ENCODE measurements at places on chromosomes 3 and 15.
A peak's percentile ranks its signal among the peaks of the same experiment; 100 is the strongest.

GRCh38 chr3:56868706-56869105 lies 67.0 kb upstream of the ARHGEF3 start:
- no peak for DNase-seq

- DNase-seq = no peak
Observed at GRCh38 chr15:83379579-83379959, 67.6 kb upstream of the SH3GL3 start.

- no peak for DNase-seq
Observed at GRCh38 chr3:112550859-112551258, 10.9 kb downstream of the ATG3 start.

- no peak for DNase-seq
Observed at GRCh38 chr3:185656321-185656840, 70.3 kb downstream of the SENP2 start.

DNA sequence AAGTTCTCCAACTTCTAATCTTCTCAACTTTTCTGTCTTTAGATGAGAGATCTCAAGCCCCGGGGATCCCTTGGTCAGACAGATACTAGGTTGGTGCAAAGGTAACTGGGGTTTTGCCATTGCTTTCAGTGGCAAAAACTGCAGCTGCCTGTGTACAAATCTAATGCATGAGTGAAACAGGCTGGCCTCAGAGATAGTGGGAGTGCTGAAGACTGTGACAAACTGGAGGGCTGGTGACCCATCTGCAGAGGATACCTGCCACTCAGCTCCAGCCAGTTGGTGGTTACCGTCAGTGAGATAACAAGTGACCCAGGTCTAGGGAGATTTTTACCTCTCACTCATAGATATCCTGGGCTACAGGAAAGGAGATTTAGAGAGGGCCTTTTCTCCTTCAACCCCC lies 85.7 kb downstream of the RYR3 start:
- no peak for DNase-seq

DNA sequence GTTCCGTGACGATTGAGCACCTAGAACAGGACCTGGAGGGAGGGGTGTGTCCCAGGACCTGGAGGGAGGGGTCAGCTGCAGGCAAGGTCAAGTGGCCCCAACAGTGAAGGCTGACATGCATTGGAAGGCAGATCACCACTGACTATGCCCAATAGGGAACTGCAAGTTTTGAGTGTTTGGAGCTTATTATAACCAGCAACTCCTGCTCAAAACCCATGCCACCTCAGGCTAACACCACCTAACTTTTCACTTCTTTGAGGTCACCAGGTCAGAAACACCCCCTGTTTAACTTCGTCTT lies 93.1 kb downstream of the MYLK start:
- no peak for DNase-seq

- no peak for DNase-seq
Observed at GRCh38 chr3:192409201-192409837, 318.0 kb downstream of the FGF12 start.

DNA sequence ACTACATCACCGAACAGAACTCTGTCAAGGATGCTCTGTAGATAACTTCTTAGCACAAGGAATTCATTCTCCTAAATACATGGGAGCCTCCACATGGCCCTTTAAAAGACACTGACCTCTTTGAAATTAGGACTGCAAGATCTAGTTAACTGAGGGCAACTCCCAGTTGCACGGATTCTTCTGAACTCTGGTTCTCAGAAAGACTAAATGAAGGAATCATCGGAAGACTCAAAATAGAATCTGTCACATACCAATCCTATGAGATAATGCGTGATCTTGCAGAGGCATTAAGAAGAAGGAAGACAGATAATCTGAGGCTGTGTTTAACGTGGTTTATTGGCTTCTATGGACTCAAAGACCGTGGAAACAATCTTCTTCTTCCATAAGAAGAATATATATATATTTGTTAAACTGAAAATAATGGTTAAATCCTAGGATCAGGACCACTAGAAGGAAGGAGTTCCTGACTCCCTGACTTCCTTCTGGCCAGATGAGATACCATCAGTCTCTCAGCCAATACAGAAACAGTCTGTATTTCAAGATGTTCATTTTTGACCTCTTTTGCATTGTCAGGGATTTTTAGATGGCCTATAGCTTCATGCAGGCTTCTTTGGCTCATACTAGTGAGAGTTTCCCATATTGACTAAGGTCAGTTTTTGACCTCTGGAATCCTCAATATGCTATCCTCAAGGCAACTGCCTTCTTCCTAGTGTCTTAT lies 33.9 kb upstream of the TBC1D23 start:
- no peak for DNase-seq

DNA sequence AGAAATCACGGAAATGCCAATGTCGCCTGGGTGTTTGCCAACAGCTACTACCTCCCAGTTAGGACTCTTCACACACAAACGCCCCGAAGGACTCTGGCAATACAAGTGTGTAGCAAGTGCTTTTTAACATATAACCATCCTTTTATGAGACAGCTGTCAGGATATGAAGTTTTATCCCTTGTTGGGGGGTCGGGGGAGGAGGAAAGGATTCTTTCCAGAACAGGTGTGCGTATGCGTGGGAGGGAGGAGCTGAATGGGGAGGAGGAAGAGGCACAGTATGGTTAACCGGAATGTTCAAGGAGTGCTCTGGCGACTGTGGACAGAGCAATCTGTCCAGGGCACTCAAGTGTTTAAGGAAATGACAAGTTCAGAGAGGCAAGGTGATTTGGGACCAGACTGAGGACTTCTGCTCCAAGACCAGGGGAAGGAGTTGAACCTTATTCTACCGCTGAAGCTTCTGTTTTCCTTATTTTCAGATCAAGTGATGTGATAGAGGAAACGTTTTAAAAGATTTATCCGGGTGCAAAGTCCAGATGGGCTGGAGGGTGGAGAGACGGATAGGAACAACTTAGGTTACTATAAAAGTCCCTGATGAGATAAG lies 1.3 kb downstream of the TSPAN3 start:
- no peak for DNase-seq

DNA sequence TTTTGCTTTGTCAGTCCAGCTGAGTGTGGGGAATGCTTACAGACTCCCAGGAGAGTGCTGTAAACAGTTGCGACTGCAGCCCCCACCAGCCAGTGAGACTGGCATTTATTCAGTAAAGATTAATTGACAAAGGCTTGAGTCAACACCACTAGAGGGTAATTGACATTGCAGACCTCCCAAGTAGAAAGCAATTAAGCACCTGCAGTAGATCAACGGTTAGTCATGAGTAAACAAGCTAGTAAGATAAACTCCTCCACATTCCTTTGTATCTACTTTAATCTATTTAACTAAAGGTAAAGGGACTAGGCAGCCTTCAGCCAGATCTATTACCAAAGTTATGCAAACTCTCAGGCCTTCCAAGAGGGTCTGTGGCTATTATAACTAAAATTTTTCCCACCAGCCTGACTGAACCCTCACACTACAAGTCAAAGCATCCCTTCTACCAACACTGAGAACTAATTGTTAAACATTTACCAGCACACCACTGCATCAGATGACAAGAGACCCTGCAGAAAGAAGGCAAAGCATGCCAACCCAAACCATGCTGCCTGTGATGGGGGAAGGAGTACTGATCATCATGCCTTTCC lies 30.5 kb upstream of the GALNT15 start:
- no peak for DNase-seq

DNA sequence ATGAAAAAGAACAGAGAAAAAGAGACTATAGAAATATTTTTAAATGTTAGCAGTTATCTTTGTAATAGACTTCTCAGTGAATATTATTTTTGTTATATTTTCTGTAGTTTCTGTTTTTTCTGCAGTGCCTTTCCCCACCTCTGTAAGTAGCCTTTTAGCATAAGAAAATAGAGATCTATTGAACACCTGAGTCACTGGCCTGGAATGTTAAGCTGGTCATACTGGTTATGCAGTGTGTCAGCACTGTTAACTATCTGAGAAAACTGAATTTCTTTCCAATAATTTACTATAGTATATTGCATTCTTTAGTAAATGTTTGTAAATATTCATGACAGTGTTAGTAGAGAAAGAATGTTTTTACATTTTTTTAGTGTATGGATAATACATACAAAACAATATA lies 79.8 kb downstream of the NECTIN3 start:
- no peak for DNase-seq

- DNase-seq = no peak
Observed at GRCh38 chr3:146072061-146072460, 88.9 kb downstream of the PLOD2 start.

DNA sequence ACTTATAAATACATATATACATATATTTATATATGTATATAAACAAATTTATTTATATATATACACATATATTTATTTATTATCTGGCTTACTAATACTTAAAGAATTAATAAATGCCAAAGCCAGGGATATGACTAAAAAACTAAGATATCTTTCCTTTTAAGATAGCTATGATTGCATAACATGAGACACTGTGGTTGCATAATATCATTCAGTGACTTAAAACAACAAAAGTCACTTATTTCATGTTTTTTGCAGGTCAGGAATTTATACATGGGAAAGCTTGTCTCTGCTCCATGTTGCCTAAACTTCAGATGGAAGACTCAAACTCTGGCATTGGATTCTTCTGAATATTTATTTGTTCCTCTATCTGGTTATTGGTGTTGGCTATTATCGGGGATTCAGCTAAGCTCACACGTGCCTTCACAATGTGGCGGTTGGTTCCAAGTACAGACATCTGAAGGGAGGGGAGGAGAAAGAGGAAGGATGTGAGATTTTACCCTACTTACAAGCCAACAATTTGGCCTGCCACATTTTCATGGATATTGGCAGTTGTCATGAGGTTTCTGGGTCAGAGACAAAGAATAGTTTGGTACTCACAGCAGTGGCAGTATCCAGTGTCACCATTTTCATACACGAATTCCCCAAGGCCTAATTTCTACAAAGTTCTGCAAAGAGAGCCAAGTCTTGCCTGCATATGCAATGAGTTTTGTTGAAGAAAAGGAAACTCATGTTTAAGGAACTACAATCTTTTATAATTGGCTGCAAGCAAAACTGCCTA lies 381.6 kb downstream of the EPHA3 start:
- DNase-seq = no peak

- no peak for DNase-seq
Observed at GRCh38 chr3:71129611-71130431, 453.7 kb downstream of the FOXP1 start.

GRCh38 chr3:157070678-157070999 lies 89.3 kb downstream of the CCNL1 start:
- no peak for DNase-seq

GRCh38 chr15:69963385-69963784 lies 134.3 kb downstream of the TLE3 start:
- DNase-seq = no peak

- no peak for DNase-seq
Observed at GRCh38 chr3:69731080-69731479, 8.2 kb upstream of the MITF start.

- no peak for DNase-seq
Observed at GRCh38 chr3:118000219-118000618, 1034.4 kb downstream of the IGSF11 start.

- DNase-seq = peak; percentile 64
Observed at GRCh38 chr15:31396881-31397560, 70.4 kb downstream of the KLF13 start.

- no peak for DNase-seq
Observed at GRCh38 chr3:31762097-31762764, 218.8 kb downstream of the OSBPL10 start.

- DNase-seq = no peak
Observed at GRCh38 chr3:194032828-194033435, 103.0 kb upstream of the HES1 start.

GRCh38 chr3:13245615-13245978 lies 172.4 kb upstream of the IQSEC1 start:
- no peak for DNase-seq

DNA sequence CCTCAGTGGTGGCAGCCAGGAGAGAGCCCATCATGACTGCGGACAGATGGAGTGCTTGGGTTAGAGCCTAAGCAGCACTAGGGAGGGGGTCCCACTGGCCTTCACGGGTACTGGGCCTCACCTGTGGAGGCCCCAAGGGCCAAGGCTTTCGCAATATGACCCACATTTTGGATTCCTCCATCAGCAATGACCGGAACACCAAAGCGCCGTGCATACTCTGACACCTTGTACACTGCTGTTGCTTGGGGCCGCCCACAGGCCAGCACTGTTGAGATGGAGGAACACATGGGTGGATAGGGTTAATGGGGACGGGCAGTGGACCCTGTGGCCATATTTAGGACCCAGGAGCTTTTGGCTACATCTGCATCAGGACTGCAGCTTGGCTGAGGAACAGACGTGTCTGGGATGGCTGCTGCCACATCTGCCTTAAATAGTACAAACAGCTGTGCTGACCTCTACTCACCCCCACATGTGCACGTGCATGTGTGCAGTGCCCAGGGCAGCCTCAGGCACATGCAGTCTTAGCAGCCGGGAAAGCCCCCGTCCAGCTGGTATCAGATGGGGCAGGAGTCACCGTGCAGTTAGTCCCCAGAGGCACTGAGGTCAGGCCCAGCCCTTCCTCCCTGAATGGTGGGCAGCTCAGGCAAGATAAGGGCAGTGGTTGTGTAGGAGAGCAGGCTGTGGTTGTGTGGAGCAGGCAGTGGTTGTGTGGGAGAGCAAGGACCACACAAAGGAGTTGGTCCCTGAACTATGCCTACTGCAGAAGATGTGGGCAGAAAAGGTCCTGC lies 3.3 kb downstream of the NDUFAF3 start:
- DNase-seq = no peak

GRCh38 chr3:57953576-57953975 lies 54.6 kb upstream of the FLNB start:
- DNase-seq = no peak

DNA sequence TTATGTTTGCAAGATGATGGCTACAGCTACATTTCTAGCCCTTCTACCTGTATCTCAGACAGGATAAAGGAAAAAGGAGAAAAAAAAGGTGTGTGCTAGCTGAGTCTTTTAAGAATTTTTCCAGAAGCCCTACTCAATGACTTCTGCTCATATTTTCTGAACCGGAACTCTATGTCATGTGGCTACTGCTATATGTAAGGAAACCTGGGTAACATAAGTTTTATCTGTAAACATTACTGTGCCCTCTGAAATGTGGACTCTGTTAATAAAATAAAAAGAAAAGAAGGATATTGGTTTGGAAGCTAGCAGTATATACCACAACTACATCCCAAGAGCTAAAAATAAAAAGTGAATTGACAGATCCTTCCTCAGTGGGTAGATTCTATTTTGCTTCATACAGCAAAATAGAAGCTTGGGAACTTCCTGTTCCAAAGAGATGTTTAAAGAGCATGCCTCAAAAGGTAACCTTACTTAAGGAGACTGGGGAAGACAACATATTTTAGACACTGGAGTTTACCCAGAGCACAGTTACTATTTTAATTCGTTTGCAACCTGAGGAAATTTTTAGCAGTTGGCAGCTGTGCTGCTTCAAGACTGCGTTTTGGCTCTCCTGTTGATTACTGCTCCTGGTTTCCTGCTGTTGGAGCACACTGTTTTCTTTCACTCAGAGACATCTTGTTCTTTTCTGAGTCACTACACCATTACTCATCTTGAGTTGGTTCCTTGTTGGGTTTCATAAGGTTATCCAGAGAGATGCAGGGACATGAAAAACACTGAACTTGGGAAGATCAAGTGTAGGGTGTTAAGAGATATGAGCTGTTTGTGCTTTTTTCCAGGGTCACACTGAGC lies 280.7 kb downstream of the NFKBIZ start:
- no peak for DNase-seq

- DNase-seq = no peak
Observed at GRCh38 chr15:100808691-100809090, 70.9 kb upstream of the ALDH1A3 start.
